ENCODE measurements at places on chromosomes 12 and 14.
A peak's percentile ranks its signal among the peaks of the same experiment; 100 is the strongest.

DNA sequence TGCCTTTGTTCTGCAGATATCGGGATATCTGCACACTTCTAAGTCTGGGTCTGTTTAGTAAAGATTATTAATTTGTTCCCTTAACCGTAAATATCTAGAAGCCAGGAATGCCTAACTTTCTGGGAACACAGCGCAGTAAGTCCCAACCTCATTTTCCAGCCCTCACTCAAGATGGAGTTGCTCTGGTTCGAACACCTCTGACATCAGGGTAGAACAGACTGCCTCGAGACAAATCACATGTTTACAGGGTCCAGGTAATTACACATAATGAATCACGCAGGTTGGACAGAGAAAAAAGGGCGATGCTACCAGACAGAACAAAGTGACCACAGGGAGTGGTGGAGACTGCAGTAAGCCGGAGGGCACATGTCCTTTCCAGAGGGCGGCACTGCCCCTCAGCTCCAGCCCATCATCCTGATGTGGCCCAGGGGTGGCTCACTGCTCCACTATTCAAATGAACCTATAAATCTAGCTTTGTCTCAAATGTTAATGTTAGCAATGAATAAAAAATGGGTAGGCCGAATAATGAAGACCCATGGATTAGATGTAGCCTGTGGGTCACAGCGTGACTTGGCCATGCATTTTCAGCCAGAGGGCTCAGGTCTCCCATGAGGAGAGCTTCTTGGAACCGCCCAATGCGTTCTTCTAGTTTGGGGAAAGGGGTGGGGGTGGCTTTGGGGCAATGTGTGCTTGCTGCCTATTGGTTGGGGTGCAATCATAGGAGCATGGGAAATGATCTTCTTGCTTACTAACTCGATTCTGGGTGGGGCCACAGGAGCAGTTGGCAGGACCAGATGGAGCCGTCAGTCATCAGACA is 159.0 kb upstream of the SFSWAP start:
- DNase-seq = no peak

- peak; percentile 13 for DNase-seq
These were observed 80.0 kb upstream of the RGS6 start for GRCh38 chr14:71852181-71852580.

- DNase-seq = no peak
These were observed 37.3 kb downstream of the KCNA5 start for GRCh38 chr12:5081016-5081415.

DNA sequence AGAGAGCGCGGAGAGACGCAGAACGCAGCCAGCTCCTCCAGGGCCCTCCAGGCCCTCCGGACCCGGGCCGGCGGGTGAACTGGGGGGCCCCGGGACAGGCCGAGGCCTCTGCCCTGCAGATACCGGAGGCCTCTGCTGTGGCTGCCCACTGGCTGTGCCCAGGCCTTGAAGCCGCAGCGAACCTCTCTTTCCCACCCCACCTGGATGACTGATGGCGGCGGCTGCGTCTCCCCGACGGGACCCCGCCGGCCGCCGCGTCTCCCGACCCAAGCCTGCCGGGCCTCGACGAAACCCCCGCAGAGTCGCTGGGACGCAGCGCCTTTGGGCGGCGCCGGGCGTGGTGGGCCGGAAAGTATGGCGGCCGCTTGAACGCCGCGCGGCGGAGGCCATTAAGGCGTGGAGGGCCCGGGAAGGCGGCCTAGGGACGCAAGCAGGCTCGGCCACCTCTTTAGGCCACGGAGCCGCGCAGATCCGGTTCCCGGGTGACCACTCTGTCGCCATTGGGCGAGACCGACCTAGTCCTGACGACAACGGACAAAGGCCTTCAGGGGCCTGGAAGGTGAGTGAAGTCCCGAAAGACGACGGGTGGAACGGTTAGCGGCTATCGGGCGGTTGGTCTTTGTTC is 8.4 kb upstream of the ERGIC2 start:
- no peak for DNase-seq

DNA sequence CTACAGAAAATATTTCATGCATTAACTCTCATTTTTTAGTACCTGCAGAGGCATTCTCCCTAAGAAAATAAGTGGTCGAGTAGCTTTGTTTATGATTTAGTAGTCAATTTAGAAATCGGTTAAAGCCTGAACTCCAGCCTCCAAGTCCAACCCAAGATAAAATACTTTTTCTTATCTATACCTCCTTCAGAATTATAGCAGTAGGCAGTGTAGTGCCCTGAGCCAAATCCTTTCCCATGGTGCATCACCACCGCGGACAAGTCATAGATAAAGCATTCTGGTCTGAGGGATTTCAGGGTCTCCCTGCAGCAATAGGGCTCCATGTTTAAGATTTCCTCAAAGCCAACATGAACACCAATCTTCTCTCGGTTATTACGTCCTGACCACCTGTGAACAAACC is 30.5 kb downstream of the USP44 start:
- DNase-seq = no peak
